ENCODE measurements at places on chromosomes 7 and 10.

- no peak for DNase-seq
Observed at GRCh38 chr10:132899751-132900065, 42.7 kb downstream of the CFAP46 start.

DNA sequence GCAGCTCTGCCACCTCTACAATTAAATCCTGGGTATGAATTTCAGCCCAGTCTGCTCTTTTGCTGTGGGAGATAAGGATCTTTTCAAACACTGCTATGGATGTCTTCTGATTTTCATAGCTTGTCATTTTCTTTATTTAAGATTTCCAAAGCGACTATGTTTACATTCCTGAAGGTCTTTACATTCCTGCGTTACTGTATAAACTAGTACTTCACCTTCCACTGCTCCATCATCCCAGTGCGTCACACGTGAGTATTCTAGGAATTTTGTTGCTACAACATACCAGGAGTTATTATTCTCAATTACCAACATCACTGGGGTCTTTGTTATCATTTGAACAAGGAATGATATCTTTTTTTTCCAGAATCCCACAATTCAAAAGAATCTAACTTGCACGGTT is 944.7 kb downstream of the SORCS3 start:
- no peak for DNase-seq

DNA sequence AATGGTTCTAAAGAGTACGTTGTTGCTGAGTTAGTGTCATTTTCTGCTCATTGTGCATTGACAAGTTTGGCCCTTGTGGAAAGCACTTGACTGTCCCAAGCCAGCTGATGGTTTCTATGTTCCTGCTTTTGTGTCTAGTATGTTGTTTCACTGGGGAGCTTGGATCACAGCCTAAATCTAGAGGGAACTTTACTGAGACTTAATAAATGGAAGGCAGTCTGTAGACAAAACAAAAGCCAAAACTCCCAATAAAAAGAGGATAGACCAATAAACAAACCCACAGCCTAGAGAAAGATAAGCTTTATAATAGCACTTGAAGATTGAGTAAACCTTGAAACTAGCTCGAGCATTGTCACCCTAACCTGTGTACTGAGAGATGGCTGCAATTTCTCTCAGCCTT is 196.8 kb downstream of the ADRA2A start:
- DNase-seq: no peak

- no peak for DNase-seq
Observed at GRCh38 chr7:130140551-130141160, 64.5 kb downstream of the TMEM209 start.

GRCh38 chr10:90925079-90926029 is 4.5 kb upstream of the ANKRD1 start:
- DNase-seq: no peak

DNA sequence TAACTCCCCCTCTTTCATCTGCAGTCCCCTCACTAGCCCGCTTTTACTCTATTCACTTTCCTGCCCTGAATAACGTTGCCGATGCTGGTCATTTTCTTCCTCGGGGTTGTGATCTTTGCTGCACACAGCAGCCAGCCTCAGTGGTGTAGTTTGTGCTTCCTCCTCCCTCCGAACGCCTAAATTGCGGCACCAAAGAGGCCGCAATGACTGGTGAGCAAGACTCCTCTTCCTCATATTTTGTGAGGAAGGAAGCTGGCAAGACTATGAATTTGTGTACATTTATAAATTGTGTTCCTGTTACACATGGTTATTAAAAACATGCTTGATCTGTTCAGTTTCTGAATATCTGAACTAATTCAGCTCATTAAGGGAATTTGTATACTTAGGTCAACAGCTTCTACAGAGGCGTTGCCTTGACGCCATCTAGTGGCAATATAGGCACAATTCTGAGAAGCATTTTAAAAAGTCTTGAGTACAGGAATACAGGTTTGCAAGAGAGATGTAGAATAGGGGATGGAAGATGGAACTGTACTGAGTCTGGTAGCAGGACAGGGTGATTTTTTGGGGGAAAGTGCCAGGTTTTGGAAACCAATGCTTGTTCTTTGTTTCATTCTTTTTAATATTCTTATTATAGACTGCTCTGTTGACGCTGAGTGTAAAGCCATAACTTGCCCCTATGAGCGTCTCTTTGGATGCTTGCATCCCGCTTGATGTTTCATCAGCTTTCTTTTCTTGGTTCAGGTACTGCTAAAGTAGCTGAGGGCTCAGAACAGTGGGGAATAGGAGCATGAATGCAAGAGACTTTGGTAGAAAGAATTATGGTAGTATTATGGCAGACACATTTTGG is 4.1 kb upstream of the TAS2R5 start:
- DNase-seq: peak; percentile 82

GRCh38 chr10:102017295-102017694 is 38.7 kb downstream of the ARMH3 start:
- DNase-seq: no peak

- DNase-seq: no peak
Observed at GRCh38 chr10:83346266-83346910, 792.9 kb upstream of the GHITM start.

DNA sequence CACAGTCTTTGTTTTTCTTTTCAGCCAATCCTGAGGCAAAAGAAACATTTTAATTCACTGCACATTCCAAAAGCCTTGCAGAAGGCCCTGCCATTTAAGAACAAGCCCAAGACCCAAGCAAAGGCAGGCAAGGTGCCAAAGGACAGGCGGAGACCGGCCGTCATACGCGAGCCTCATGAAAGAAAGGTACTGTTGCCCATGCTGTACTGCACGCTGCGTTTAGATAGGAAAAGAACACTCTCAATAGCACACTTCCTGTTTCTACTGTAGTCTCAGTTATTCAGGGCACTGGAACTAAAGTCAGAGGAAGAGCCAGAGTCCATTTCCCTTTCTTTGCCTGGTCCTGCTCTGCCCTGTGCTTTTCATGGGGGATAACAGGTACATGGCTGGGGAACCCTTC is 47.6 kb downstream of the BMS1 start:
- peak; percentile 16 for DNase-seq

DNA sequence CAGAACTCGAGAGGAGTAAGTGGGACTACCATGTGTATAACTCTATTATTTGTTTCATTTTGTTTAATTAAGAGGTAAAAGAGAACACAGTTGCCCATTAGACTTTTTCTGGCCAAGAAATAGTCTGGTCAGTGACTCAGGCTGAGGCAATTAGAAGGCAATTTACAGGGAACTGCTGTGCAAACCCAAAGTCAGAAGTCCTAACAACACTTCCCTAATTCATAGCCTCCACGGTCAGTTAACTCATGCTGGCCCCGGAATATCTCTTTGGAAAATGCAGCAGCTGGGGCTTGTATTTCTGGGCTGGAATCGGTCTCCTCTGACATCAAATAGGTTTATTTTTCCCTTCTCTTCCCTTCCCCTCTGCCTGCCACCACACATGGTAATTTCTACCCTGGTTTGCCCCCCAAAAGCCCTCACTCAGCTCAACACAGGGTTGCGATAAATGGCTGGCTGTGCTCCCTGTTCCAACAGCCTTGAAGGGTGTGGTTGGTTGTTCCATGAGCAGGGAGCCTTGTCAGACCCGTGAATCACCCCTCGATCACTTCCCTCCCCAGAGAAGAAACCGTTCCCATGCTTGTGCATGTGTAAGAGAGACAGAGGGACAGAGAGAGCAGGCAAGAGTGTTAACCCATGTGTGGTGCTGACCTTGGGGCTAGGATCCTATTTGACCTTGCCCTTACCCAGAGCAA is 5.3 kb downstream of the SH3PXD2A start:
- no peak for DNase-seq

GRCh38 chr7:31811650-31812461 is 124.8 kb downstream of the PPP1R17 start:
- peak; percentile 77 for DNase-seq

DNA sequence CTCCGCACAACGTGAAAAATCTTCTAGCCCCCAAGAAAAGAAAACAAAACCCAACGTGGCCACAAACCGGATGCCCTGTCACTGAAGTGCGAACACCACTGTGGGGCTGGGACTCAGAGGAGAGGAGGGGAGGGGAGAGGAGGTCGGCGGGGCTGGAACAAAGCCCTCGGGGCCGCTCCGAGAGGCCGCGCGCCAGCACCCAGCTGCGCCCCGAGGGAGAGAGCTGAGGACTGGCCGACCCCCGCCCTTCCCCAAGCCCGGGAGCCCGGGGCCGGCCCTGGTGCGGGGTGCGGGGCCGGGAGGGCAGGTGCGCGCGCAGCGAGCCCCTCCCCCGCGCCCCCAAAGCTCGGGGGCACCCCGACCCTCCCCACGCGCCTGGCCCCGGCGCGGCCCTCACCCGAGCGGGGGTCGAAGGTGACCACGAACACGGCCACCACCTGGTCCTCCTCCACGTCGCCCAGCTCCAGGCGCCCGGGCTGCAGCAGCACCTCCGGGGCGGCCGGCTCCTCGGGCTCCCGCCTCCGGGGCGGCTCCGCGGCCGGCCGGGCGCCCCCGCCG is 398 bp downstream of the DENND11 start:
- peak; percentile 81 for DNase-seq

- no peak for DNase-seq
Observed at GRCh38 chr7:1385086-1385808, 74.0 kb downstream of the MICALL2 start.

GRCh38 chr10:65911151-65911835 is 1014.5 kb upstream of the LRRTM3 start:
- DNase-seq: peak; percentile 7

DNA sequence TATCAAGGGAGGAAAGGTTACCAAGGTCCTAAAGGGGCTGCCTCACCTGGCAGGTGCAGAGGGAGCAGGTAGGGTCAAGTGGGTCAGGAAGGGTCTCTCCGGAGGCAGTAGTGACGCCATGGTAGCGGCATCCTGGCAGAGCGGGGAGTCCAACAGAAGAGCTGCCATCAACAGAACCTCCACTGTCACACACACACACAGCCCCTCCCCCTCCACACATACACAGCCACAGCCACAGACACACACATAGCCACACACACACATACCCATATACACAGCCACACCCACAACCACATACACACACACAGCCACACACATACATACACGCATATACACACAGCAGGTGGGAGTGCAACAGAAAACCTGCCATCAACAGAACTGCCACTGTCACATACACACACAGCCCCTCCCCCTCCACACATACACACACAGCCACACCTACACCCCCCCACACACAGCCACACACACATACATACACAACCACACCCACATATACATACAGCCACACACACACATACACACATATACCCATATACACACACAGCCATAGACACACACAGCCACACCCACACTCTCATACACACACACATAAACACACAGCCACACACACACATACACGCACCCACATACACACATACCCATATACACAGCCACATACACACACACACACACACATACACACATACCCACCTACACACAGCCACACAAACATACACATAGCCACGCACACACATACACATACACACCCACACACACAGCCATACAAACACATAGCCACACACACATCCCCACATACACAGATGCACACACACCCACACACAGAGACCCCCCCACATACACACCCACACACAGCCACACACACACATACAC is 23.1 kb downstream of the KCP start:
- DNase-seq: no peak

- DNase-seq: no peak
Observed at GRCh38 chr7:53035499-53036412, at the start of gene POM121L12. Gene POM121L12, plus strand, starts transcription at chr7:53035633. Its CDS starts 39 bp downstream, at chr7:53035672.

GRCh38 chr7:25669281-25669781 is 441.0 kb upstream of the NPVF start:
- no peak for DNase-seq

GRCh38 chr10:36336315-36336714 is 694.2 kb upstream of the FZD8 start:
- no peak for DNase-seq
